ENCODE measurements at places on chromosomes 3 and 15.

DNA sequence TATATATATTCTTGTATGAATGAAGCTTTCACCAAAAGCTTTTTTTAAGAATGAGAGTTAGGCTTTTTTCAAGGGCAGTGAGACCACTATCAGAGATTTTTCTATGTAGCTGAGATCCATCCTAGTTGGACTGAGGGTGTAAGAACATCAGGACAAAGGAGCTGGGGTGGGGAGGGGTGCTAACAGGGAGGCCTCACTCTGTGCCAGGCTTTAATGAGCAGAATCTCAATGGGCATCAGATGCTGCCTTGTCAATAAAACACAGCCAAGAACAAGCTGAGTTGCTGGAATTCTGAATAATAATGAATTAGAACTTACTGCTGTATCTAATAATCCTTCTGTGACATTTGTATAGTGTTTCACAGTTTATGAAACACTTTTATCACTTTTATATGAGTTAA is 41.4 kb upstream of the USP3 start:
- DNase-seq: no peak

- peak; percentile 72 for DNase-seq
Observed at GRCh38 chr15:40894681-40895448, 615 bp downstream of the VPS18 start.

DNA sequence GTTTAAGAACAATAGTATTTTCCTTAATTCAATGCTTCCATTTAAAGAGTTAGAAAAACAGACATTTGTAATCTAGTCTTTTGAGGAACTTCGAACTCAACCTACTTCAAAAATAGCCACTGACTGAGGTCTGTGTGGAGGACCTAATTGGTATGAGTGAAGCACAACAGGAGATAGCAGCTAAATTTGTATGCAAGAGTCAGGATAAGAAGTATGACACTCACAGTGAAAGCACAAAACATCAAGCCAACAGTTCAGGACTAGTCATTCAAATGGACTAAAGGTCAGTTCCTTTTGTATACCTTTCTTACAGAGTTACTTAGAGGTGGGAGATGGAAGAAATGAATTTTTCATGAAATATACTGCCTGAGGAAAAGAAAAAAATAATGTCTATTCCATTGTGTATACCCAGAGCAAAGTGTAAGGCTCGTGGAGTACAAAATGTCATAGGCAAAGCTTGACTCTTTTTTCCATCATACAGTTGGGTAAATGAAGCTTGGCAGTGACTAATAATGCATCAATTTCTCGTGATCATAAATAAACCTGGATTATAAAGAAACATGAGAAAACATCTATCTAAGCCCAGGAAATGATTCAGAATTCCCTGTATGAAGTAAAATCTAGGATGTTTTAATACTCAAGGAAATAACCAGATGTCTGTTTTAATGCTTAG is 1005.2 kb upstream of the CADM2 start:
- DNase-seq: no peak

GRCh38 chr15:32682569-32682968 is 35.2 kb upstream of the GREM1 start:
- DNase-seq: peak; percentile 97

DNA sequence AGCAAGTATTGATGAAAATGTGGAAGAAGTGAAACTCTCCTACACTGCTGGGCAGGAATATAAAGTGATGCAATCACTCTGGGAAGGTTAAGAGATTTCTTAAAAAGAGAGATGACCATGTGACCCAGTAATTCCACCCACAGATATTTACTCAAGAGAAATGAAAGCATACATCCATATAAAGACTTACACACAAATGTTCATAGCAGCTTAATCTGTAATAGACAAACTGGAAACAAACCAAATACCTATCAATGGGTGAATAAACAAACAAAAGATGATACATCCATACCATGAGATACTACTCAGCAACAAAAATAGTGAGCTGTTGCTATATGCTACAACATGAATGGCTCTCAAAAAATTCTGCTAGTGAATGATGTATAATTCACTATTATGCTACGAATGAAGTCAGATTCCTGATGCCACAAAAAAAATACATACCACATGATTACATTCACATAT is 463.3 kb downstream of the MAGI1 start:
- DNase-seq: peak; percentile 77

GRCh38 chr3:195019335-195019734 is 251.6 kb downstream of the XXYLT1 start:
- no peak for DNase-seq
